Activated CD4-positive, alpha-beta T cell treated with anti-CD3 and anti-CD28 coated beads, Interleukin-2, Interleukin-4, amounts not matched to agents 100 ng/mL and 50 ng/mL, durations not matched to agents 16 hours and 8 hours (primary cell): ENCODE measurements at places on chromosomes 7 and 10.
A peak's percentile ranks its signal among the peaks of the same experiment; 100 is the strongest.

- DNase-seq = no peak
These were observed 84.6 kb downstream of the ZMYND11 start for GRCh38 chr10:219731-220472.

- DNase-seq = no peak
These were observed 69.7 kb upstream of the GRM3 start for GRCh38 chr7:86574006-86574405.

DNA sequence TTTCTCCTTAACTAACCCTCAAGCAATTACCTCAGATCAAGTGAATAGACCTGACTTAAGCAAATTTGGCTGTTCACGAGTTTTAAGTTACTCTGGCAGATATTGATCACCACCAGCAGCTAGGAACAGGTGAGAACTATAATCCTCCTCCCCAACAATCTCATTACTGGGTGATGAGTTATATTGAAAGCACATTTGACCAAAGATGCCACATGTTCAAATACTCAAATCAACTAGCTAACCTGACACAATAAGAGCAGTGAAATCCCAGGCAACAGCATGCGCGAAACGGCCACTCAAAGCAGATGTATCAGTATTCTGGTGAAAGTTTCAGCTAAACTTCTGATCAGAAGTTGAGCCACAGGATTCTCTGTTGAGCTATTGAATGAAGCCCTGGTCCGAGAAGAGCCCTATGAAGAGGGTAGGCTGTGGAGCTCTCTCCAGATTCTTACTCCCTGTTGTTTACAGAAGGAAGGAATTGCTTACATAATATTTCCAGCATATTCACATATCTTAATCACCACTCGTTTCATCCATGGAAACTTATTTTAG lies 52.6 kb downstream of the CAV1 start:
- DNase-seq = peak; percentile 71

GRCh38 chr7:150977382-150978125 lies 567 bp downstream of the KCNH2 start:
- no peak for DNase-seq

GRCh38 chr10:119207713-119208552 lies 562 bp downstream of the GRK5 start:
- DNase-seq = peak; percentile 37
